Left ventricle myocardium inferior (tissue), 1 donor: ENCODE measurements at places on chromosomes 16 and 17.

- no peak for DNase-seq
These were observed 750 bp downstream of the ZFHX3 start for GRCh38 chr16:73047221-73047535.

- no peak for DNase-seq
These were observed 6.2 kb downstream of the STXBP4 start for GRCh38 chr17:54974759-54975158.

DNA sequence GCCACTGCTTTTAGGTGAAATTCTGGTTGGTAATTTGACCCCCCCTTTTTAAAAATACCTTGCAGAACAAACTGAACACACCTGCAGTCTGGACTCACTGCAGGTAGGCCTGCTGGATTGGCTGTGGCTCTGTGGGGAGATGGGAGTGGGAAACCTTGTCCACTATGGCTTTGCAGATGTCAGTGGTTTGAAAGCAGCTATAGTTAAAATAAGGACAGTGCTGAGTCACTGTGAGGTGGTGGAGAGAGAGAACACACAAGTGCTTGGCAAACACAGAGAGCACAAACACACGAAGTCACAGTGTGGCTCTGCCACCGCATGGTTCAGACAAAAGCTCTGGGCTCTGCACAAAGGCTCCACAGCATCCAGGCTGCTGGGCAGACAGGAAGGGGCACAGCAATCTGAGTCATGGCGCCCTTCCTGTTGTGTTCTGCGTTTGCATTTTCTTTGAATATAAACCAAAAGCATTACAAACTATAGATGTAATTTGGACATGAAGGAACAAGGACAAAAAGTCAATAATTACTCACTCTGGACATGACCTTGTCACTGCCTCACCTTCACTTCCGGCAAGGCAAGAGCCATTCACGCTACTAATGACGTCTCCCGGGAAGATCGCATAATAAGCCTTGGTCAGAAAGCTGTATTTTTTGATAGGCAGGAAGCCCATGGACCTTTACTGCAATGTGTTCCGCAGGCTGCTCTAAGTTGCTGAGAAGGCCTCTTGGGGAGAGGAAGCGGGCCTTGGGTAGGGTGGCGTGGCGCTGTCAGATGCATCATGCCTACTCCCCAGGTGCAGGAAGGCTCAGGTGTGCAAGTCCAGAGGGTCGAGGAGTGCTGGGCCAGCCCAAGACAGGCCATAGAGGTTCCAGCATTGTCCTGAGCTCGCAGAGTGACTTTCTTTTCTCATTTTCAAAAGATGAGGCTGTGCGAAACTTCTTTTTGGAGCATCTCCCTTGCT is 60.1 kb upstream of the MED9 start:
- DNase-seq, result peak; percentile 33

GRCh38 chr17:29263916-29264315 is 17.3 kb downstream of the CRYBA1 start:
- no peak for DNase-seq

- no peak for DNase-seq
These were observed 115.6 kb downstream of the CCDC182 start for GRCh38 chr17:57629470-57629869.

DNA sequence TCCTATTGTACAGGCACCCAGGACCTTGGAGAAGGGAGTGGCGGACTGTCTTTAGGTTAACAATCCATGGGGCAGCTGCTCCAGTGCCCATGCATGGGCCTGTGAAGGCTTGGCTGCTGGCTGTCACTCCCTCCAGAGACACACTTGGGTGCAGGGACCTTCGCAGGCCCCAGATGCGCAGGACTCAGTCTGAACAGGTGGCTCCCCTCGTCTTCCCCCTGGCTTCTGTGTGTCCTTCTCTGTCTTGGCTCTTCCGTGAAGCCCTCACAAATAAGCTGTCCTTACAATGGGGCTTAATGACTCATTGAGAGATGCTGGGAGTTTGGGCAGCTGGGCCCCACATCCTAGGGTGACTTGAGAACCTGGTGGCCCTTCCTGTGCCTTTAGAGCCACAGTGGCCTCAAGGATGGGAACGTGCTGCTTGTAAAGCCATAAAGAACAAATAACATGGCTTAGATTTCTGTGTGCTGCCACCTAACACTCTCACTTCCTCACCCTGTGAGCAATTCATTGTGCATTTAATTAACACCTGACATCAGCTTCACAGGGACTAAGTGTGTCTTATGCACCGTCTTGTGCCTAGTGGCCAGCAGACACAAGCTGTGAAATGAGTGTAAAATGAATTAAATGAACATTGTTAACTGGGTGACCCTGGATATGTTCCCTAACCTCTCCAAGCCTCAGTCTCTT is 340.7 kb downstream of the SNX29 start:
- DNase-seq, result no peak

GRCh38 chr17:50346313-50347116 is 589 bp downstream of the XYLT2 start:
- DNase-seq, result peak; percentile 47

DNA sequence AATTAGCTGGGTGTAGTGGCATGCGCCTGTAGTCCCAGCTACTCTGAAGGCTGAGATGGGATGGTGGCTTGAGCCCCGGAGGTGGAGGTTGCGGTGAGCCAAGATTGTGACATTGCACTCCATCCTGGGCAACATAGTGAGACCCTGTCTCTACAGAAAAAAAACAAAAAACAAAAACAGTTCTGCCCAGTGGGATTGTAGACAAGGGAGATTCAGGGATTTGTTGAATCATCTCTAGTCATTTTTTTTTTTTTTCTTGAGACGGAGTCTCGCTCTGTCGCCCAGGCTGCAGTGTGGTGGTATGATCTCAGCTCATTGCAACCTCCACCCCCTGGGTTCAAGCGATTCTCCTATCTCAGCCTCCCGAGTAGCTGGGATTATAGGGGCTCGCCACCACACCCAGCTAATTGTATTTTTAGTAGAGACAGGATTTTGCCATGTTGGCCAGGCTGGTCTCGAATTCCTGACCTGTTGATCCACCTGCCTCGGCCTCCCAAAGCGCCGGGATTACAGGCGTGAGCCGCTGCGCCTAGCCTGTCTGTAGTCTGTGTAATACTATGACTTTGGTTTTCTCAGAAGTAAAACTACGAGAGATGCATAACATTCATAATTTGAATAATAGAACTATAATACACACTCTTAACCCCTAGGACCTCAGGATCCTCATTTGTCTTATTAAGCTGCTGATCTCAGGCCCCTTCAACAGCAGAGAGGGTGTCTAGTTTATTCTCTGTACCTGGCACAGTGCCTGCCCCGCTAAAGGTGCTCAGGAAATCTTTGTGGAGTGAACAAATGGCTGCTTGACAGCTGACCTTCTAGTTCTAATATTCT is 1.4 kb downstream of the TEN1 start:
- DNase-seq, result no peak

DNA sequence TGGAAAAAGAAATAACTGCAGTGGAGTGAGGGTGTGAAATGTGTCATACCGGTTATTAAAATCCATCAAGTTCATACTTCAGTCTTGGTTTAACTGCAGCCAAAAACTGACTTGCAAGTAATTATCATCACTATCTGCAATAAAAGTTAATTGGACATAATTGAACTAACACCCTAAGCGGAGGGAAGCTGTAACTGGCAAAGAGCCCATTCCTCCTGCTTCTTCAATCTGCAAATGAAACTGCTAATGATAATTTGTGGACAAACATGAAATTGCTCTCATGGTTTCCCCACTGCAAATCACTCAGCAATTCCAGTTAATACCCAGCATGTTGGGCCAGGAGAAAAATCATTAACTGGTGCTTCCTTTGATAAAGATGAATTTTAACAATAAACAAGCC is 46.5 kb downstream of the FAM222B start:
- DNase-seq, result no peak

DNA sequence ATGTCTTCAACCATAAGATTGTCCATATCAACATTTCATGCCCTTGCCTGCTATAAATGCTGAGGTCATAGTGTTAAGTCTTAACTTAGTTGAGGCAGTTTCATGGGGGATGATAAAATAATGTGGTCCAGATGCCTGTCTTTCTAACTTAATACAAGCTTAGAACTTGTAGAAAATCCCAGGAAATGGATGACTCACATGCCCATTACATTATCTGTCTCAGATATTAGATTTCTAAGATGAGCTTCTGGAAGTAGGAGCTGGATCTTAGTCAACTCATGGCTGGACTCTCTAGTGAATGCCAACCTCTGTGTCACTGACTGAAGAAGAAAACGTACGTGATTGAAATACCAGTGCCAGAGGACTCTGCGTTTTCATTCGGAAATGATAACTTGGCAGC is 797.5 kb upstream of the EEF2KMT start:
- DNase-seq, result no peak

DNA sequence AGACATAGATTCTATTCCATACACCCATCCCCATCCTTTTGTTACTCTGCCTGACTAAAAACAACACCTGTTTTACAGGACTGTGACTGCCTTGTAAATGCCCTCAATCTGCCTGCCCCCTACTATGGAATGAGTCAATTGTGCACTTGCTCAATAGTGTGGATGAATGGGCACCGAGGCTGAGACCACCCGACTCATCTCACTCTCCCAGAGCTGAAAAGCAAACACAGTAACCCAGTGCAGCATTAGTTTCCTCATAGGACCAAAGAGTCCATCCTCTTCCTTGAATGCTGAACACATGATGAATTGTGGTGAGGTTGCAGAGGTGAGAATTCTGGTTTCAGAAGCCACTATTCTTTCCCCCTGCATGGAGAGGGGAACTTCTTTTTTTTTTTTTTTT is 233.7 kb downstream of the ZFHX3 start:
- no peak for DNase-seq

DNA sequence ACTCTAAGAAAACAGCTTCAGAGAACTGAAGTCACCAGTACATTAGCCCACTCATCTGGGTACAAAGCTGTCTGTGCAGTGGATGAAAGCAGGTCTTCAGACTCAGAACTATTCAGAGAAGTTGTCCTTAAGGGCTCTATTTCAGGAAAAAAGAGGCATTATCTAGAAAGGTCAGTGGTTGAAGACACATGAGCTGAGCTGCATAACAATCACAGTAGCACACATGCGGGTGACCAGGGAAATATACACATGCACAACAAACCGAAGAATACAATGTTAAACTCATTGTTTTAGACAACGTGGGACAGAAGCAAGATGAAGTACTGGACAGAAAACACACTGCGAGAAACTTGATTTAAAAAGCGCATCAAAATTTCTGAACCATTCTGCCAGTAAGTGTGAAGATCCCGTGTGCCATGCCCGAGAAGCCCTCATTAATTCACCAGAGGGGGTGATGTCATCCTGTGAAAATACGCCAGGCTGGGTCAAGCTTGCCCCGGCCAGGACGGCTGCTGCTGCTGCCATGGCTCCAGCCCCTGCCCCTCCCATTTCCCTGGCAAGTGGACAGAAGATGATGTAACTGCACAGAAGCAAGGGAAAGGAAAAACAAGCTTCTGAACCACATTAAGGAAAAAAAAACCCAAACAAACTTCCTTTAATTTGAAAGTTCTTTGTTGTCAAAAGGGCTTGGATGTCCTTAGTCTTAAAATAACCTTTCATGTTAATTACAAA is 10.1 kb downstream of the DYNC1LI2 start:
- DNase-seq, result peak; percentile 88

DNA sequence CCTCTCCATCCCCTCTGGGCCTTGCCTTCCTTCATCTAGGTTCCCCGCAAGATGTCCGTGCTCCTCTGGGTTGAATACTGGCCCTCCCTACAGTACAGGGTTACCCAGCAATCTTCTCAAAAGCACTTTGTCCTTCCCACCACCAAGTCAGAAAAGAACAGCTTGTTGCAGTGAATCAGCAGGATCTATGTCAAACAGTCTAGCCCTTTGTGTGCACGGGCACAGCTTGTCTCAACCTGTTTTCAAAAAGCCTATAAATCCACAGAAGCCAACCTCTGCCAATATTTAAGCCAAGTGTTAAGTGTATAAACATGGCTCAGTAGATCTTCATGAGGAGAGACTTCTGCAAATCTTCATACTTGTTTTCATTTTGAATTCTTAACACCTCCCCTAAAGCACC is 25.2 kb downstream of the C17orf67 start:
- DNase-seq, result no peak

- DNase-seq, result no peak
These were observed 5.0 kb downstream of the SKA2 start for GRCh38 chr17:59149841-59150511.

- no peak for DNase-seq
These were observed 892 bp downstream of the ABCC1 start for GRCh38 chr16:15950161-15950854.
